ENCODE measurements at places on chromosomes 4 and X.

DNA sequence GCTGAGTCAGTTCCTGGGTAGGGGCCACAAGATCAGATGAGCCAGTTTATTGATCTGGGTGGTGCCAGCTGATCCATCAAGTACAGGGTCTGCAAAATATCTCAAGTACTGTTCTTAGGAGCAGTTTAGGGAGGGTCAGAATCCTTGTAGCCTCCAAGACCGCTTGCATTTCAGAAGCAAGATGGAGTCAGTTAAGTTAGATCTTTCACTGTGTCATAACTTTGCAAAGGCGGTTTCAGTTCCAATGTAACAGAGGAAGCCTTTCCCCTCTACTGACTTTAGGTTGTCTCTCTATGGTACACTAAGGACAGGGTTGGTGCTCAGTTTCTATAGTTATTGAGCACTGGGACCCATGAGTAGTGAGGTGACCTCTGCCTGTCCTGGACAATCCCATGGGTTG, 127.3 kb upstream of the WDR1 start:
- DNase-seq, result no peak

DNA sequence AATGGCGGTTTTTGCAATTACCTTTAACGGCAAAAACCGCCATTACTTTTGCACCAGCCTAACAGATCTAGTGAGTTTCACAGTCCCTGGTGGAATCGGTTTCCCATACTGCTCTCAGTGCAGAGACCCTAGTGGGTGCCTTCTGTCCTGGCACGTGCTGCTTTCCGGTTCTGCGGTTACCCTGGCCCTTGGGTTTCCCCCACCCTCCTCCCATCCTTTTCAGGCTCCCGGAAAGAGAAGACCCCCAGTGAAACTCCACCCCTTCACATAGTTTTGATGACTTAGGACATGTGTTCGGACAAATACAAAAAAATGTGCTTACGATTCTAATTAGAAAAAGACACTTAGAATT, 36.9 kb downstream of the NLGN3 start:
- no peak for DNase-seq

GRCh38 chrX:147680251-147680650, 231.5 kb upstream of the FMR1 start:
- no peak for DNase-seq

DNA sequence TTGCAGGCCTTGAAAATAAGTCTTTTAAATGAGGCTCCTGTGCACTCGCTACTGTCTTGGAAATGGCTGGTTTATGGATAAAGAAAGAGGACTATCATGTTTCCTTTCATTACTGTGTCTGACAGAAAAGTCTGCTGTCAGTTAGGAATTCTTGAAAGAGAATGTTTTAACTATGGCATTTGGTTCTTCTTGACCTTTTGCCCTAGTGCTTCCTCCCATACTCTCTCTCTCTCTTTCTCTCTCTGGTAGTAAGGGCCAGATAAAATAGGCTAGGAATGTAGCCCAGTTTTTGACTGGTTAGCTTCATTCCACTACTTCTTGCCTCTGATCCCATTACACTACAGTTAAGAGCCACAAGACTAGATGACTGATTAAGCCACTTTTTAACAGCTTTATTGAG, 29.8 kb downstream of the YY2 start:
- DNase-seq, result no peak

GRCh38 chr4:174255786-174256185, 27.7 kb downstream of the FBXO8 start:
- no peak for DNase-seq

- DNase-seq, result no peak
These were observed 29.7 kb upstream of the ADH6 start for GRCh38 chr4:99248714-99249113.

Data from Peyer's patch (tissue), 4 donors.